Fibroblast of skin of abdomen (primary cell): ENCODE measurements at places on chromosomes 1 and 21.

DNA sequence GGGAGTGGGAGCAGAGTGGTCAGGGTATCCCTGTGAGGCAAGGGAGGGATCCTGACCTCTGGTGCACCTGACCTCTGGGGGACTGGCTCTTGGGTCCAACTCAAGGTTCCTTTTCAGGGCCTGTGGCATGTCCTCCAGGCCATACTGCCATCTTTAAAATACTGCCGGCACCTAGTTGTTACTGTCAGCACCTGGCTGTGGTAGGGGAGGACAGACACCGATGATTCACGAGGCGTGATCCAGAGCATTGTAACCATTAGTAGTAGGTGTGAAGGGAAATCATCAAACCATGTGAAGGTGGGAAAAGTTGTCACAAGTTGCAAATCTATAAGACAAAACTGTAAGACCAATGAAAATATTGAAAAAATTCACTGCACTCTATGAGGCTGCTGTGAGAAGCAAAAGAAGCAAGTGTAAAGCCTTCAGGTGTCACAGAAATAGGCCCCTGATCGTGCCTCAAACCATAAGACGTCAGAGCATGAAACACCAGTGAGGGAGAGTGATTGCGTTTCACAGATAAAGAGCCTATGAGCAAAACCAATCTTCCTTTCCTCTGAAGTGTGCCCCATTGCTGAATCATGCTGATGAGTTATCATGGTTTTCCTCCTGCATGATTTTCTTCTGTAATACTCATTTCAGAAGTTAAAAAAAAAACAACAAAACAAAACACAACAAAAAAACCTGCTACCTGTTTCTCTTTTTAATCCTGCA lies 55.3 kb downstream of the CDC7 start:
- DNase-seq, result peak; percentile 71

GRCh38 chr1:177786176-177786745 lies 183.6 kb downstream of the SEC16B start:
- DNase-seq, result peak; percentile 50

DNA sequence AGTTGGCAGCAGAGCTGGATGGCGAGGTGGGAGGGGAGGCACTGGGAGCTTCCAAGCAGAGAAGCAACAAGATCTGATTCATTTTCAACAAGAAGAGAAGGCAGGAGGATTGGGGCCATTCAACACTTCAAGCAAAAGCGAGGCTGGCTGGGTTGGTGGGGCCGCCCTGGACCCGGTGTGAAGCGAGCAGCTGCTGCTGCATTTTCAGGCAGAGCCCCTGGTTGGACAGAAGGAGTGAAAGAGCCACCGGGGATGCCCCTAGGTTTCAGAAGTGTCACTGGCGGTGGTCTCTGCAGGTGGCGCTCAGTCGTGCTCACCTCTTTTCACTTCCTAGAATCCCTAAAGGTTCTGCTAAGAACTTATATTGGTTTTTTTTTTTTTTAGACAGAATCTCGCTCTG lies 18.0 kb downstream of the SLC2A7 start:
- no peak for DNase-seq

- no peak for DNase-seq
Observed at GRCh38 chr1:48536477-48536876, 64.5 kb upstream of the SPATA6 start.

DNA sequence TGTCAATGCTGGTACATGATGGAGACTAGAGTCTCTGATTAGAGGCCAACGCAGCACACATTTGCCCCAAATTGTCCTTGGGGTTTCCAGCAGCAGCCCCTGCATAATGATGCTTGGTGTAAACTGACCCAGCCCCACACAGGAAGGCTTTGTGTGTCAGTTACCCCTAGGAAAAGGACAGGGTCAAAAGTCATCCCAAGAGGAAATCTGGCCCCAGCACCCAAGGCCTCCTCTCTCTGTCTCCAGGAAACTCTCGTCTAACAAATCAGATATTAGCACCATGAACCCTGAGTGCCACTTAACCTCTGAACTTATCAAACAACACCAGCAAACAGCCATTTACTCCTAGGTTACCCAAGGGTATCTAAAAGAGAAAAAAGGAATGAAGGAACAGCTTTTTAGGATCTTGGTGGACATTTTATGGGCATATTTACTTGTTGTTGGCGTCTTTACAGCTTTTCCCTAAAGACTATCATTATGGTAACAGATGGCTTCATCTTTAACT lies 84.5 kb downstream of the PSMG1 start:
- DNase-seq, result no peak

DNA sequence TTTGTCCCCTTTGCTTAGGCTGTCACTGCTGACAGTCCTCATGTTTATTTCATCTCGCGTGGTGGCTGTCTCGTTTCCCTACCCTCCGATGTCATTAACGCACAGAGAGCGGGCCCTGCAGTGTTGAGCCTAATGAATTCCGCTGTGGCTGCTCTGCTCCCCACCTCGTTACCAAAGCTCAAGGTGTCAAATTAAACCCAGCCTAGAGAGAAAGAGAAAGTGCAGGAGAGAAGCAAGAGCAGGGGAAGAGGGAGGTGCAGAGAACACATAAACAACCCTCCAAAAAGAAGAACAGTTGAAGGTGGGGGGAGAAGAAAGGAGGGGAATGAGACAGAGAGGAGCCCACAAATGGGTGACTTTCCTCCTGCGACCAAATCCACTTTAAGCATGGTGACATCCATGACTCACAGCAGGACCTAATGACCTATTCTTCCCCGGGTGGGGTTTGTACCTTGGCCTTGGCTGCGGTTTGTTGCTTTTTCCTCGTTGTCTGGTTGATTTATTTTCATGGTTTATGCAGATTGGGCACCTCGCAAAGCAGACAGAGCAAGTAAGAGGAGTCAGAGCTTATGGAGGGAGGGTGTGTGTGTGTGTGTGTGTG lies 92.5 kb downstream of the PBX1 start:
- peak; percentile 30 for DNase-seq

- peak; percentile 23 for DNase-seq
Observed at GRCh38 chr21:36661511-36662309, 37.2 kb upstream of the SIM2 start.
